NCI-H446 (cell line): ENCODE measurements at places on chromosomes 12 and 14.

DNA sequence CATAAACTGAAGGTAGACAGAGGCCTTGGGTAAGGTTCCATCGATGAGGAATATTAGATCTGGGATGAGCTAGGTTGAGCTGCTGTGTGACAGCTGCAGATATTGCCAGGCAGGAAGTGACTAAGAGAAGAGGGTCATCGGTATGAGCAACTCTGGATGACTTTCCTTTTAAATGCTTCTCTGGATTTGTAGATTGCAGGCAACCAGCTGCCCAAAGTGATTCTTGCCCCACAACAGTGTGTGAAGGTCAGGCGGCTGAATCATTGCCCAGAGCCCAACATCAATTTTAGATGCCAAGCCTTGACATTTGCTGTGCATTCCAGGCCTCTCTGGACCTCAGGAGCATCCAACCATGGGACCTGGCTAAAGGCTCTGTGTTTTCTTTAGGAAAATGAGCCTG, 255.9 kb downstream of the DPF3 start:
- DNase-seq: no peak

GRCh38 chr12:110744601-110745264, 2.0 kb upstream of the PPP1CC start:
- DNase-seq: no peak

- no peak for DNase-seq
These were observed 577.9 kb upstream of the TBX3 start for GRCh38 chr12:115261691-115262398.

- no peak for DNase-seq
These were observed 48.8 kb downstream of the LTBP2 start for GRCh38 chr14:74563233-74563585.

DNA sequence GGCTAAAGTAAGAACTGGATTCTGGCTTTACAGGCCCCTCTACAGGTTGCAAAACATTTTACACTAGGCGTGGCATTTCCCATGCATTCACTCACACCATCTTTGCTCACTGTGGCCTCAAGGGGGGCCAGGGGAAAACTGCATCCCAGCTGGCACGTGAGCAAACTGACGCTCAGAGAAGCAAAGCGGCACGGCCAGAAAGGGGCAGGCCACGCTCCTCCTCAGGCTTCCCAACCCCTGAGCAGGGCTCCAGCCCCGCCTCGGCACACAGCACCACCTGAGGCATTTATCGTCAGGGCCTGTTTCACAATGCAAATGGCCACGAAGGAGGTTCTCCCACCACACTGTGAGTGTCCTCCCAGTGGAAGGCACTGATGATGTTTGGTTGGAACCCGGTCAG, 90.8 kb downstream of the BCL11B start:
- DNase-seq: no peak

DNA sequence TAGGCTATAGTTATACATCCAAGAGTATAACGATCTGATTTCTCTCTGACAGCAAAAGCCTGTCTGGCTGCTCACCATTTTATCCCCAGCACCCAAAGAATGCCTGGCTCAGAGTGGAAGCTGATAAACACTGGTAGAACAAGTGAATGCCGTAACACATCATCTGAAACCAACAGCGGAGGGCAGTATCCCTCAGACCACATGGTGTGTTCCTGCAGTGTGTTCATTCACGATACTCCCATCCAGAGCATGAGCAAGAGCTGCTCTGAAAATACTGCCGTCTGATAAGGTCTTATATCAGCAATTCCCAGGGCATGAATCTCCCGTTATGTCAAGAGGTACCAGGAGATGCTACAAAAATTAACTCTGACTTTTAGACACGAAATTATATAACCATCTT, 95.9 kb downstream of the TTC7B start:
- DNase-seq: no peak
